GM12892 (cell line): ENCODE measurements at places on chromosomes 12 and 14.

DNA sequence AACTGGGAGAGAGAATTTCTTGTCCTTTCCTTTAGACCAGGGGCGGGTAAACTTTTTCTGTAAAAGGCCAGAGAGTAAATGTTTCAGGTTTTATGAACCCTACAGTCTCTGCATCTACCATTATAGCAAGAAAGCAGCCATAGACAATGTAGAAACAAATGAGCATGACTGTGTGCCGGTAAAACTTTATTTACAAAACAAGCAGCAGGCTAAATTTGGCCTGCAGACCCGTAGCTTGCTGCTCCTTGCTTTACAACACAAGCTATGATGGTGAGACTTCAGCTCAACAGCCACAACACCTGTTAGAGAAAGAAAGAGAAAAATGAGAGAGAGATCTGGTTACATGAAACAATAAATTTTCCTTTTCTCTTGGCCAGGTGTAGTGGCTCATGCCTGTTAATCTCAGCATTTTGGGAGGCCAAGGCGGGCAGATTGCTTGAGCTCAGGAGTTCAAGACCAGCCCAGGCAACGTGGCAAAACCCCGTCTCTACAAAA, 4.2 kb upstream of the CDC42BPB start:
- no peak for DNase-seq

GRCh38 chr14:59570122-59570521, 6.5 kb downstream of the CCDC175 start:
- DNase-seq: no peak

DNA sequence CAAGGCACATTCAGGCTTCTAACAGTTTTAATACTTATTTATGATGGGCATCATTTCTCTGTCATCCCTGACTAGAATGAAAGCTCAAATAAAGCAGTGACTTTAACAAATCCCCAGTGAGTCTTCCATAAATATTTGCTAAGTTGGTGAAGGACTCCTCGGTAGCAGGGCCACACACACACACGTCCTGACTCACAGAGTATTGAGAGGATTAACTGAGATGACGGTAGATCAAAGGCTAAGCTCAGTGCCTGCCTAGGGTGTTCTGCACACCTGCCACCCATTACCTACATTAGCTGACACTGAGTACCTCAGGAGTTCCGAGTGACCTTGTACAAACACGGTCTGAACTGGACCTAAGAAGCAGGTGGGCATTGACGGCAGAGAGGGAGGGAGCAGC, 197.3 kb upstream of the SFSWAP start:
- DNase-seq: no peak

DNA sequence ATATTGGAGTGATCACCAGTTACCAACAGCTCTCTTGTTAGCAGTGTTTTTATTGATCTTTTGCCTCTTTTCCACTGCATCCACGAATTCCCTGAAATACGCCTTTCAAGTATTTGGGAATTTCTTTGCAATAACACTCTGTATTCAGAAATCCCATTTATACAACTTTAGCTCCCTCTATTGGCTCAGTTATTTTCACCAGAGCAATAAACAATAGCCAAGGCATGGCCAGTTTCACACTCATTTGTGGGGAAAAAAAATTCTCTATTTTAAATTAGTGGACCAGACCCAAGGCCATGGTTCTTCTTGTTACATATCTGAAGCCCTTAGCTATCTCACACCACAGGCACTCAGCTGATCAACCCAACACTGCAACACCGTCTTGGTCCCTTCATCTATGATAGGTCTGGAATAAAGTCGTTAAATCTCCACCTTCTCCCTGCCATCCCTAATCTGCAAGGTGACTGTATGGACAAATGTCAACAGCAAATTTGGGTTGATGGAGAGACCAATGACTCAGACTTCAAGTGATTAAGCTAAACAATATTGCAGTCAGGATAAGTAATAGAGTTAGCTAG, 92.4 kb upstream of the TMEM260 start:
- DNase-seq: no peak

DNA sequence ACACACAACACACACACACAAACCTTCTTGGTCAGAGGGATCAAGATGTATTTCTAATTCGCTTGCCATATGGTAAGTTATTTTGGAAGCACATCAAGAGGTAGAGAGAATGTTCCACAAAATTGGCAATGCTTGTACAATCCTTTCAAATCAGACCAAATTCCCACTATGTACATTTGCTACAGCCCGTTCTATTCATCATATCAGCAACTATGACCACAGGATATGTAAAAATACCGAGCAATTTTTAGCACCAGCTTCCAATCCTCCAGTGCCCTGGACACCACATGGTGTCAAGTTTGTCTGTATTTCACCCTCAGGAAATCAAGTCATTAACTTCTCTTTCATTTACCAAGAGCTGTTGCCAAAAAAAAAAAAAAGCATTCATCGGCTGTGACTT, 21.2 kb downstream of the TBX5 start:
- no peak for DNase-seq
